ENCODE measurements at places on chromosomes 11 and 22.
A peak's percentile ranks its signal among the peaks of the same experiment; 100 is the strongest.

GRCh38 chr11:112132737-112133136, 31.2 kb downstream of the IL18 start:
- DNase-seq, result no peak

DNA sequence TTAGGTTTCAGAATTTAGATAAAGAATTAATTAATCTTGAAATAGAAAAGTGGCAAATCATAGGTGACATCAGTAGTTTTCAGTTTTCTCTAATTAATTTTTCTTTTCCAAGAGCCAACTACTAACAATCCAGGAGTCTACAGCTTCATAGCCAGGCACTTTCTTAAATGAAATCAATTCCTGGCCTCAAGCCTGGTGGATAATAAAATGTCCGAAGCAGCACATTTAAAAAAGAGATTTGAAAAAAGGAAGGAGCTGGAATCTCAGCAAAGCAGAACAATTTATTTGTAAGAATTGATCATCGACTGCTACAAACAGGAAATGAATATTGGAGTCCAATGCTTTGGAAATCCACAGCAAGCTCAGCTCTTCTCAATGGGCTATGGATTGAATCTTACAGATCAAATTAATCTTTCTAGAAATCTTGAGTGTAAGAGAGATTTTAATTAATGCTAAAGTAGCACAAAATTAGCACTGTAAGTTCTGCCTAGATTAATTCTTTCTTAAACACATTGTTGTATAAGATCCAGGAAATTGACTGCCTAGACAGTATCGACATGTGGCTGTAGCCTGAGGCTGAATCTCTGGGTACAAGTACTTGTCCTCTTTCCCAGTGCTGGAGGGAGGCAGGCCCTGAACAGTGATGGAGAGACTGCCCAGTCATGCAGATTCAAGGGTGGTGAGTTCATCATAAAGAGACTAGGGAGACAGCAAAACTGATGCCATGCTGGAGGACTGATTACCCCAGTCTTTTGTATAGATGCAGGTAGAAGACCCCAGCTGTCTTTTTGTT, 167.8 kb upstream of the POU2AF2 start:
- no peak for DNase-seq

- DNase-seq, result no peak
Measured at GRCh38 chr11:82771781-82772180, 38.1 kb upstream of the FAM181B start.

DNA sequence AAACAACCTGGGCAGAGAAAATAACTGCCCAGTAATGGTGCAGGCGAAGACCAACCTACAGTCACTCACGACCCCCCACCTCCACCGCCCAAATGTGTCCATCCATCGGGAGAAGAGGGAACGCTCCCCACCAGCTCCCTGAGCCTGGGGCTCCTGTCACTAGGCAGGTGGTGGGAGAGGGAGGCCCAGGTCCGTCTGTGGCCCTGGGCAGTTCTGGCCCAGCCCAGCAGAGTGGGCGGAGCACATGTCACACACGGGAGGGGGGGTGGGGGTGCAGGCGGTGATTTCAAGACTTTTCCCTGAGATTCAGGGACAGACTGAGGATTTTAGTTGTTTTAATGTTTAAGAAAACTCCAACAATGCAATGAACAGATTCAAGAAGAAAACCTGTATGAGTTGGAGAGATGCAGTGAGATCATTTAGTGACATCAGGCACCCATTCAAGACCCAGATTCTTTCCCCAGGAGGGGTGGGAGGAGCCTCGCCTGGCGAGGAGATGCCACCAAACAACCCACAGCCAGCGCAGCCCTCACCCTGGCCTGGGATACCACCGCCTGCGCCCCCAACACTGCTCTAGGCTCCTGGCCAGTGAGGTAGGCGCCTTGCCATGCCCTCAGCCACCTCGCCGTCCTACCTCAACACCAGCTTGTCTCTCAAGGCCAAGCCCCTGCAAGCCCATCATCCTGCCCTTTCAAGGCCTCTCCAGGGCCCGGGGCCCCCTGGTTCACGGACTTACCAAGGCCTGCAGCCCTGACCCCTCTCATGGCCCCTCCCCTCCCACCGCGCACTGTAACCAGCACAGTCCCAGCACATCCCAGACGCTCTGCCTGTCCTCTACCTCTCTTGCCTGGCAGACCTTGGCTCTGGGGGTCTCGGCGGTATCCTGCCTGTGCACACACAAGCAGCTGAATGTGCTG, 36.8 kb downstream of the TBX1 start:
- no peak for DNase-seq

- no peak for DNase-seq
Measured at GRCh38 chr11:108405706-108406105, 61.6 kb downstream of the C11orf65 start.

DNA sequence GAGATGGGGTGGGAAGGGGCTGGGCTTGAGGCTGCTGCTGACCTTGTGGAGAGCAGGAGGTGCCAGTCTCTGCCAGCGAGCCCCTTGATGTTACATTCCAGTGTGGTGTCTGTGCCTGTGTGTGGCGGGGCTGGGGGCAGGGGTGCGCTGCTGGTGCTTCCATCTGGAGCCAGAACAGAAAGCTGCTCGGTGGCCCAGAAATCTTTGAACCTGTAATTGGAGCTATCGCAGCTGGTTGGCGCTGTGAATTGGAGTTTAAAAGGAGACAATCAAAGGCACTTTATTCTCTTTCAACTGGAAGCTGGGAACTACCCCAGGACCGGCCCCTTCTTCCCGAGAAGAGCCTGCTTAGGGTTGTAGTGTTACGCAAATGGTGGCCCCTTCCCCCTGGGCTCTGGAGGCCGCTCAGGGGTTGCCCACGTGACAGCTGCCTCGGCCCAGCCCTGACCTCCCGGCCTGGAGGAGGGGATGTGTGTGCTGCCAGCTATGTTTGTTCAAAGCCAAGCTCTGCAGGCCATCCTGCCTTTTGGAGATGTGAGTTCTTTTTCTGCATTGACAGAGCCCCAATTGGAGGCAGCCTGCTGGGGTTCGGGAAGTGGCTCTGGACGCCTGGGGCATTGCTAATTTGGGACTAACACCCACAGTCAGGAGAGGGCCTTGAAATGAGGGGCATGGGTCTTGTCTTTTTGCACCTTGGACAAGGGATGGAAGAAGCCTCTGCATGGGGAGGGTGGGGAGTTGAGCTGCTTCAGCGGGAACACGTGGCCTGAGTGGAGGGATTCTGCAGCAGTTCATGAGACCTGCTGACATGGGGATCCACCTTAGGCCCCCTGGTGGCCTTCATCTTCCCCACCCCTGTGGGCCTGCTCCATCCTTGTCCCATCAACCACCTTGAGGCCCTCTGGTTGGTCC, 14.0 kb upstream of the ARSA start:
- DNase-seq, result no peak

- DNase-seq, result no peak
Measured at GRCh38 chr11:69694781-69695180, 9.0 kb downstream of the FGF19 start.

DNA sequence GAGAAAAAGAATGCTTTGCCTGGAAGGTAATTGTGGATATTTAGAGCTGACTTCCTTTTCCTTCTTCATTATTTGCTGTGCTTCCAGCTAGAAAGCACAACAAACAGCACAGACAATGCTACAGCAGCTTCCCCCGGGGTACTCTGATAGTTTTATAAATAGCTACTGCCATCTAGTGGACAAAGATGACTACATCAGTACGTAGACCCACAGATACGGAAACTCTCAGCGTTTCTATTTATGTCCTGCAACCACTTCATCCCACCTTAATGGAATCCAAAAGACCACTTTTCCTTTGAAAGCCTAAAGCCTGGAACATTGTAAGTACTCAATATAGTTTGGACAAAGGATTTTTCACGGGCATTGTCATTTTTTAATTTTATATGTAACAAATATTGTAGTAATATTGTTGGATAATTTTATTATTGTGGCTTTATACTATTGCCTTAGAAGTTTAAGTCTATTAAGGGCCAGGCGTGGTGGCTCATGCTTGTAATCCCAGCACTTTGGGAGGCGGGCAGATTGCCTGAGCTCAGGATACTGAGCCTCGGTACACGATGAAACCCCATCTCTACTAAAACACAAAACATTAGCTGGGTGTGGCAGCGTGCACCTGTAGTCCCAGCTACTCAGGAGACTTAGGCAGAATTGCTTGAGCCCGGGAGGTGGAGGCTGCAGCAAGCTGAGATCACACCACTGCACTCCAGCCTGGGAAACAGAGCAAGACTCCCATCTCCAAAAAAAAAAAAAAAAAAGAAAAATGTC, 7.5 kb downstream of the HSPA8 start:
- DNase-seq, result no peak

DNA sequence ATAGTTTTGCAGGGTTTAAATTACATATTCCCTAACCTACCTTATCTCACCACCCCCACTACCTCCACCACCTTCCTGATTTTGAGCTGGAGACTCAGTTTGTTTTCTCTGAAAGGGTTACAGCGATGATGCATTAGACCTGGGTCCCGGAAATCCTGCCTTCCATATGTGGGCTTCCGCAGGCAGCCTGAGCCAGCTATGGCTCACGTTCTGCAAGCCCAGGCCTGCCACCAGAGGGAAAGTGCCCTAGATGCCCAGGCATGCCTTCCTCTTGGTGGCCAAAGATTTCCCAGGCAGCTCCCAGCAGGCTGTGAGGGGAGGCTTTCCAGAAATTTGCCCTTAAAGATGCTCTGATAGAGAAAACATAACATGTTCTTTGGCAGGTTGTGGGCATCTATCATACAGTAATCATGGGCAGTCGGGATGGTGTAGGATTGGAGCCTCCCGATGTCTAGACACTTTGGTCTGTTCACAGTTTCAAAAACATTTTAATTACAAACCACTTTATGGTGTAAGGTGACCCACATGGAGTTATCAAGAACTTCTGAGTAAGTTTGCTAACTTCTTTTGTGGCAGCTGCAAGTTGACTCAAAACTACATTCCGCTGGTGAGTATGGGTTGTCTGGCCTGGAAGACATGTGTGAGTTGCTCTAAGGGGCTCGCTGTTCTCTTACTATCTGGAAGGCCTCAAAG, 79.3 kb downstream of the MICAL2 start:
- DNase-seq, result no peak

DNA sequence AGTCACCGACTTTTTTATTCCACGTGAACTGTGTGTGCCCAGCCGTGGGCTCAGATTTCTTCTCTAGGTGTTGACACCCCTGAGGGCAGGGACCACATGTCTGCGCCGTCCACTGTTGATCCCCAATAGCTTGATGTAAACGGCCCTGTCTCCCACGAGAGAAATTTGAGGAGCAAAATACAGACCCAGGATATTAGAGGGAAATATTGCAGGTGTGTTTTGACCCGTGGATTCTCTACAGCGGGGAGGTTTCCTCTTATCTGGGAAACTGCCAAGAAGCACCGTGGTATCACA, 437.5 kb downstream of the TBC1D22A start:
- DNase-seq, result no peak

DNA sequence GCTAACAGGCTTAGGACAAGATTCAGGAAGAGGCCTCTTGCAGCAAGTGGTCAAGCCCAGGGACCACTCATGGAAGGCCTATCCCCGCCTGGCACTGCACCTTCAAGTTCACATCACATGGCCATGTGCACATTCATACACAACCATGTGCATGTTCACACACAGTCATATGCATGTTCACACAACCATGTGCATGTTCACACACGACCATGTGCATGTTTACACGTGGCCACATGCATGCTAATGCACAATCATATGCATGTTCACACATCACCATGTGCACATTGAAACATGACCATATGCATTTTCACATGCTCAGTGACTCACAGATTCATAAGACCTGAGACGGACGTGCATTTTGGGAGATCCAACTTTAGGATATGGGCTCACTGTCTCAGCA, 28.7 kb upstream of the IL17RA start:
- DNase-seq, result no peak

DNA sequence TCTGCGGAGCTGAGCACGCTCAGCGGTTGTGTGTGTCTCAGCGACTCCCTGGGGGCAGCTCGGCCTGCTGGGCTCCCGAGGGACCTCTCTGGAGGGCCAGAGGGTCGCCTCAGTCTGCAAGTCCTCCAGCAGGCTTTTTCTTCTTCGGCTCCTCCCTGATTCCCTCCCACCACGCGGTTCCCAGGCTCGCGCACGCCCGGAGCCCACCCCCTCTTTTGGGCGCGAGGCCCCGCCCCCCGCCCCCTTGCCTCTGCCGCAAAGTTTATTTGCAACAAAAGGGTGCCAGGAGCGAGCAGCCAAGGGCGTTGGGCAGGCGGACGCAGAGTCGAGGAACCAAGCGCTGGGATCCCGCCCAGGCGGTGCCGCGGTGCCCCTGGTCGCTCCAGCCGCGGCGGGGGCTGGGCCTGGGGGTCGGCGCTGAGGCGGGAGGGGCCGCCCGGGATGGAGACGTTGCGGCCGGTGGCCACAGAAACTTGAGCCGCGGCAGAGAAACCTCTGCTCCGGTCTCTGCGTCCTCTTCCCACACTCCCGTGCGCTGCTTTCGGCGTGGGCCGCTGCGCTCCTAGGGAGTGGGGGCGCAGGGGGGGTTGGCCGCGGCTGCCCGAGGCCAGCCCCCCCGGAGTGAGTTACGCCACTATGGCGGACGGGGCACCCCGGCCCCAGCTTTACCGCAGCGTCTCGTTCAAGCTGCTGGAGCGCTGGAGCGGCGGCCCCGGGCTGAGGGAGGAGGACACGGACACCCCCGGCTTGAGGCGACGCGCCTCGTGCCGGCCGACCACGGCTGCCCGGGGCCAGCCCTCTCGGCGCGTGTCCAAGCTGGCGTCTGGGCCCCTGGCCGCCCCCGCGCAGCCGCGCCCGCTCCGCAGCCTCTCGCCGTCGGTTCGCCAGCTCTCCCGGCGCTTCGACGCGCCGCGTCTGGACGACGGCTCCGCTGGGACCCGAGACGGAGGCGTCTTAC, at the start of gene ARHGEF17:
Gene ARHGEF17 (plus strand): TSS at position 274 of the 958 bp plus-strand sequence. CDS start 363 bp downstream, at position 637.
- DNase-seq, result peak; percentile 32

DNA sequence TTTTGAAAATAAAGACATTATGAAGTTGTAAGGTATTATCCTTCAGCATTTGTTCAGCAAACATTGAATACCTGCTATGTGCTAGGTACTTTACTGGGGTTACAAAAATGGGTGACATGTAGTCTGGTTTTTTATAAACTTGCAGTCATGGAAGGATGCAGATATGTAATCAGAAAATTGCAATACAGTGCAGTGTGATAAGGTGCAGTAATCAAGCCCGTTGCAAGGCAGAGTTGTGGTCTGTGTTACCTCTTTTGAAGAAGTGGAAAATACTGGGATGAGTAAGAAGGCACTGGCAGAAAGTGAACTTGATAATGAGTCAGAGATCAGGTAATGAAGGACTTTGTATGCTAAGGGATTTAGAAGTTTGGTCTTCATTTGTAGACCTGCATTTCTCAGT, 8.1 kb downstream of the FBXO7 start:
- no peak for DNase-seq

GRCh38 chr11:35098855-35099254, 40.1 kb upstream of the CD44 start:
- no peak for DNase-seq

GRCh38 chr11:2700415-2701211, 819 bp upstream of the KCNQ1OT1 start:
- no peak for DNase-seq

Data from stimulated activated CD8-positive, alpha-beta memory T cell treated with anti-CD3 and anti-CD28 coated beads, Interleukin-12 subunit alpha, Interleukin-12 subunit beta, amount 100 ng/mL, for 4 hours (primary cell).